ENCODE measurements at places on chromosomes 6 and 20. TPM values are rescaled to one million over a fixed set of nuclear protein-coding genes. Genes with fewer than 3 reads are reported as not detected.
A peak's percentile ranks its signal among the peaks of the same experiment; 100 is the strongest.

The CITED2 gene
- 46.7 TPM for polyA plus RNA-seq

DNA sequence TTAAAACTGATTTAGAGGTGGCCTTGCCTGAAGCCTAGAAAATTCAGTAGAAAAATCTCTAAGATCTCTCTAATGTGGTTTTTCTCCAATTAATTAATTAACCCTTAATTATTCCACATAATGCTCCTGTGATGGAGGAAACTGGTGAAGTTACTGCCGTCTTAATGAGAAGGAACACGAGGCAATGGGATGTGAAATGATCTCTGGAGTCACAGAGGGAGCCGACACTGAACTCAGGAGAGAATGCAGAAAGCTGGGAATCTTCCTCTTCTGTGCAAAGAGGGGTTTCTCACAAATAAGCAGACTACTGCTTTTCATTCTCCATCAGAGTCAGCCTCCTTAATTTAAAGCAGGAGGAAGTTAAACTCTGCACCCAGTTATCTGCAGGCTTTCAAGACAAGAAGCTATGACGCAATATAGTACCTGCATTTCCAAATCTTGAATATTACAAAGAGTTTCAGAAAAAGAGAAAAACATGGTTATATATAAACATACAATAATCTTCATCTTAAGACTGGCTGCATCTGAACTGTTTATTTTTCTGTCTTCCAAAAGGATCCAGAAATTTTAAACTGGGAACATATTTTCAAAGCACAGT lies 18.1 kb upstream of the SNRPB2 start:
- H3K27me3 ChIP-seq: no peaks in the 10 kb centered on the region
- no peaks in the 10 kb centered on the region for H3K4me1 ChIP-seq
- DNase-seq: no peak
- no peak overlapping the region for H3K4me3 ChIP-seq
- H3K27ac ChIP-seq: no peak overlapping the region
- no peaks in the 10 kb centered on the region for H3K36me3 ChIP-seq

GRCh38 chr20:19172637-19173036 lies 39.8 kb upstream of the SLC24A3 start:
- H3K4me1 ChIP-seq: no peaks in the 10 kb centered on the region
- DNase-seq: no peak
- peaks cover 10% of the 10 kb centered on the region for H3K27me3 ChIP-seq

DNA sequence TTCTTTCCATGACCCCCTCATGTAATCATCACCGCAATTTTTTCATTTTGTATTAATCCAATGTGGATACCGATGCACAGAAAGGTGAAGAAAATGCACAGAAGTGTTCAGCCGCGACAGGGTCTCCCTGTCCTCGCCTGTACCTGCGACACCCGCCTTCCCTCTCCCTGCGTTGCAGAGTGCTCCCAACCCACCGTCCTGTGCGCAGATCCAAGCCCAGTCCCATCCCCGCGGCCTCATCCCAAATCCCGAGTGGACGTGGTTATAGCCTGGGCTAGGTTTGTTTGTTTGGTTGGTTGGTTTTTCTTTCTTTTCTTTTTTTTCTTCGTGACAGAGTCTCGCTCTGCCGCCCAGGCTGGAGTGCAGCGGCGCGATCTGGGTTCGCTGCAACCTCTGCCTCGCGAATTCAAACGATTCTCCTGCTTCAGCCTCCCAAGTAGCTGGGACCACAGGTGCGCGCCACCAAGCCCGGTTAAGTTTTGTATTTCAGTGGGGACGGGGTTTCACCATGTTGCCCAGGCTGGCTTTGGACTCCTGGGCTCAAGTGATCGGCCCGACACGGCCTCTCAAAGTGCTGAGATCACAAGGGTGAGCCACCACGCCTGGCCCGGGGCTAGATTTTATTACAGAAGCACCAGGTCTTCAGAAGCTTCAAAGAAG lies 536 bp upstream of the RAET1G start:
- no peaks in the 10 kb centered on the region for H3K36me3 ChIP-seq
- H3K4me3 ChIP-seq: peak overlapping the region; percentile 51
- DNase-seq: no peak
- peaks cover 16% of the 10 kb centered on the region for H3K4me1 ChIP-seq

DNA sequence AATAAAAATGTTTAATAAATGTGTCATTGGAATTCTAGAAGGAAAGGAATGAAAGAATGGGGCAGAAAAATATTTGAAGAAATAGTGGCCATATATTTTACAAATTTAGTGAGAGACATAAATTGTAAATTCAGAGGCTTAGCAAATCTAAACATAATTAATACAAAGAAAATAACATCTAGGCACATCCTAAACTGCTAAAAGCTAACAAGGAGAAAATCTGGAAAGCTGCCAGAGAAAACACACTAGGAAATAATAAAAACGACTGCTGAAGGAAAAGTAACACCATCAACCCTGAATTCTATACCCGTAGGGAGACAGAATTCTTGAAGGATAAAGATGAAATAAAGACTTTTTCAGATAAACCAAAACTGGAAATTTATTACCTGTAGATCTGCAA lies 23.8 kb downstream of the CYB5R4 start:
- no peak overlapping the region for H3K4me3 ChIP-seq
- no peaks in the 10 kb centered on the region for H3K27me3 ChIP-seq
- peaks cover 14% of the 10 kb centered on the region for H3K4me1 ChIP-seq
- H3K27ac ChIP-seq: no peak overlapping the region
- H3K36me3 ChIP-seq: no peaks in the 10 kb centered on the region

DNA sequence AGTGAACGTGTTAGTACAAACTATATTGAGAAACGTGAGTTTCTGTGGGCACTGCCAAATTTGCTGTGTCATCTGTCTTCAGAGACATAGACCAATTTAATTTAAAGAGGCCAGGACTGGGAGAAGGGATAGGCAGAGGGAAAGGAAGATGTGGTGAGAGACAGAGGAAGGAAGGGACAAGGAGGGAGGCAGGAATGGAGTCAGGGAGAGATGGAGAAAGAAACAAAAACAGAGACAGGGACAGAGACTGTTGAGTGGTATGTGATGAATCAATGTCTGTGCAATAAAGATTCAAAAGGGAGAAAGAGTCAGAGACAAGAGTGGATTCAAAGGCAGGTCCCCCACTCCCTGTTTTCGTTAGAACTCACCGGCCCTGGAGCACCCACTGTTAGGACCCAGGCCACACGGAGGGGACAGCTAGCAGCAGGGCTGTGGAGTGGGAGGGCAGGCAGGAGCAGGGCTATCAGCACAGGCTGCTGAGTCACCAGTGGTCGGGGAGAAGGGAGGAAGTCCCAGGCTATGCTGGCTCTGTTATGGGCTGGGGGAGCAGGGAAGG lies 51.6 kb upstream of the CHD6 start:
- DNase-seq: no peak
- no peak overlapping the region for H3K4me3 ChIP-seq
- H3K27me3 ChIP-seq: peaks cover 3% of the 10 kb centered on the region
- no peak overlapping the region for H3K27ac ChIP-seq
- no peaks in the 10 kb centered on the region for H3K4me1 ChIP-seq

GRCh38 chr20:51457533-51457932 lies 85.0 kb downstream of the NFATC2 start:
- no peak overlapping the region for H3K4me3 ChIP-seq
- no peak for DNase-seq
- peaks cover 14% of the 10 kb centered on the region for H3K4me1 ChIP-seq
- H3K27me3 ChIP-seq: no peaks in the 10 kb centered on the region
- H3K27ac ChIP-seq: peak overlapping the region; percentile 85

DNA sequence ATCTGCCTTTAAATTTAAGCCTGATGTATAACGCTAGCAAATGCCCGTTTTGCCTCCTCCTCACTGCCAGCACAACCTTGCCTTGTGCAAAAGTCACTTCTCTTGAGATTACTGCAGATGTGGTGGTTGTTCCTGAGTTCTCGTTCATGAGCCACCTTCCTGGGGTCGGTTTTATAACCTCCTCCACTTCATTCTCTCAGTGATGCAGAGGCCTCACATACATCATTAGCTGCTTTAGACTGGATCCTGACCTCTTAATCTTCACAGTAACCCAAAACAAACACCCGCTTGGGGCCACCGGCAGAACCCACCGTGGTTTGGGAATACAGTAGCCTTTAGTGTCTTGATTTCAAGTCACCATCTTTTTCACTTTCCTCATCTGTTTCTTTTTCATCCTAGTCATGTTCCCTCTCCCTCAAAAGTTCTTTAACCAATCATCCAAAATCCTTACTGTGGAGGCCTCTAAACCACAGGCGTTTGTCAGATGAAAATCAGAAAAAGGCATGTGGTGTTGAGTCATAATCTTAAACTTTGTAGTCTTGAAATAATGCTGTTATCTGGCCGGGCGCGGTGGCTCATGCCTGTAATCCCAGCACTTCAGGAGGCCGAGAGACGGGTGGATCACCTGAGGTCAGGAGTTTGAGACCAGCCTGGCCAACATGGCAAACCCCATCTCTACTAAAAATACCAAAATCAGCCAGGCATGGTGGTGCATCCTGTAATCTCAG lies 430.3 kb upstream of the SOX4 start:
- no peaks in the 10 kb centered on the region for H3K4me1 ChIP-seq
- H3K36me3 ChIP-seq: no peaks in the 10 kb centered on the region
- no peak overlapping the region for H3K4me3 ChIP-seq
- no peak for DNase-seq
- H3K27me3 ChIP-seq: no peaks in the 10 kb centered on the region

The NRN1 gene
- 2.7 TPM for polyA plus RNA-seq

GRCh38 chr6:9646342-9647070 lies 768.4 kb downstream of the TFAP2A start:
- no peaks in the 10 kb centered on the region for H3K4me1 ChIP-seq
- H3K4me3 ChIP-seq: no peak overlapping the region
- no peak for DNase-seq
- no peaks in the 10 kb centered on the region for H3K36me3 ChIP-seq
- no peak overlapping the region for H3K27ac ChIP-seq
- H3K27me3 ChIP-seq: no peaks in the 10 kb centered on the region

The SIM1 gene
- not detected for polyA plus RNA-seq
